Stimulated activated naive CD8-positive, alpha-beta T cell treated with anti-CD3 and anti-CD28 coated beads, Interleukin-15, Interleukin-2, amounts not matched to agents 100 U/mL and 50 U/mL, for 24 hours (primary cell): ENCODE measurements at places on chromosomes 11 and 22.
A peak's percentile ranks its signal among the peaks of the same experiment; 100 is the strongest.

DNA sequence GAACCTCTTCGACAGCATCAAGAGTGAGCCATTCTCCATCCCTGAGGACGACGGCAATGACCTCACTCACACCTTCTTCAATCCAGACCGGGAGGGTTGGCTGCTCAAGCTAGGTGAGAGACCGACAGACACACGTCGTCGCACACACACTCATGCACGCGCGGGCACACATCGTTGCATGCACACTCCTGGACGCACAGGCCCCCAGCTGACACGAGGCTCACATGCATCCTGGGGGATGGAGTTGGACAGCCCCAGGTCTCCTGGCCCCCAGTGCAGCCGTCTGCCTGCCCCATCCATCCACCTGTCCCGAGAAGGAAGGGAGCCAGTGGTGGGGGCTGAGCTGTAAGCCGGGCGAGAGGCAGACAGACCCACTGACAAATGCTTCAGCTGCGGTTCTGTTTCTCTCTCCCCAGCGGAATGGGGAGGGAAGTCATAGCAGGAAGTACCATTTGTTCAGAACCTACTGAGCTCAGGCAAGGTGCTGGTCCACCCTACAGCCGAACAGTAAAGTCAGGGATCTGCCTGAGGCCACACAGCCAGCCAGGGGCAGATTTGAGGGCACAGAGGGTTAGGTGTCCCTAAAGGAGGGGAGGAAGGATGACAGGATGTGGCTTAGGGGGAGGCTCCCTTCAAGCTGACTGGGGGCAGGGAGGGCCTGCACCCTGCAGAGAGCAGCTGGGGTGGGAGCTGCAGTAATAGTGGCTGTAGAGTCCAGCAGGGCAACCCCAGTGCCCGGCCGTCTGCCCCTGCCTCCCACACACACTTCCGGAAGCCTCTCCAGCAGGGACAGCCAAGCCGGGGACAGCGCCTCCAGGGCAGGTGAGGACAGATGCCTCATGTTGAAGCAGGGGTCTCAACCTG is 27.1 kb downstream of the CYTH4 start:
- peak; percentile 58 for DNase-seq

DNA sequence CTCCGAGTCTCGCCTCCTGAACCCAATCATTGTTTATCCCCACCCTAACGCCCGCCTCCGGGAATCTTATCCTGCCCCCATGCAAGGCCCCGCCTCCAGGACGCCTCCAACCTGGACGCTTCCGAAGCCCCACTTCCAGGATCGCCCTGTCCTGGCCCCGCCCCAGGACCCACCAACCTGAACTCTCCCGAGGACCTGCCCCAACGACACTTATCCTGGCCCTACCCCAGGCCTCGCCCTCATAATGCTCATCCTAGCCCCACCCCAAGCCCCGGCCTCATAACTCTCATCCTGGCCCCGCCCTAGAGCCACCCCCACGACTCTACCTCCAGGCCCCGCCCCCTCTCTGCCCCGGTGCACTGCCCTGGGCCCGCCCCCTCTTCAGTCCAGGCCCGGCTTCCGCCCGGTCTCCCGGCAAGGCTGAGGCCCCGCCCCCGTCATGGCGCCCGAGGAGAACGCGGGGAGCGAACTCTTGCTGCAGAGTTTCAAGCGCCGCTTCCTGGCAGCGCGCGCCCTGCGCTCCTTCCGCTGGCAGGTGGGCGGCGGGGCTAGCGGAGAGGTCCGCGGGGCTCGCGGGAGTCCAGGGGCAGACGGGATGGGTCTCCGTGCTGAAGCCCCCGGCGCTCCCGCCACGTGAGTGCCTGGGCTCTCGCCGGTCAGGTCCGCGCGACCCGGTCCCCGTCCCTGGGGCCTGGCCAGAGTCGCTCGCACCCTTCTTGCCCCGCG is 45.7 kb upstream of the DEFB108B start:
- peak; percentile 97 for DNase-seq

- DNase-seq: no peak
Observed at GRCh38 chr11:132942611-132943356, 589.5 kb downstream of the OPCML start.

- DNase-seq: no peak
Observed at GRCh38 chr22:31898926-31899325, 45.4 kb upstream of the YWHAH start.

DNA sequence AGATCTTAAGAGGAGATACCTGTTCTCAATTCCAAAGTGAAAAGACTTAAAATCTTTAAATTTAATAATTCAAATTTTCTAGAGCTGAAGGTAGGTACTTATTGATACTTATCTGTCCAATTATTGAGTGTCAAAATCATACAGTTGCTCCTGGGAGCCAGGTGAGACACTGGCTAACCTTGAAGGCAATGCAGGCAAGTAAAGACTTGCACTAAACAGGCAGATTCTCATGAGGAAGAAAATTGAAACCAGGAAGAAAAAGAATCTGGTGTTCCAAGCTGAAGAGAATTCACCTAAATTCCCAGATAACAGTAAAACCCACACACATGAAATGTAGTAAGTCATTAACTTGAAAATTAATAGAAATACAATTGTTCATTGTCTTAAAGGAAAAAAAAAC is 30.3 kb downstream of the VSIG10L2 start:
- no peak for DNase-seq

- no peak for DNase-seq
Observed at GRCh38 chr11:92390783-92391182, 166.2 kb downstream of the FAT3 start.

- no peak for DNase-seq
Observed at GRCh38 chr22:43171019-43171491, 15.9 kb downstream of the TTLL12 start.

- no peak for DNase-seq
Observed at GRCh38 chr22:48198489-48199459, 1436.3 kb downstream of the TBC1D22A start.

GRCh38 chr22:33656808-33657628 is 263.3 kb downstream of the LARGE1 start:
- no peak for DNase-seq

GRCh38 chr11:44747836-44748235 is 21.1 kb downstream of the TSPAN18 start:
- DNase-seq: no peak

- peak; percentile 22 for DNase-seq
Observed at GRCh38 chr11:119318240-119319135, 1.6 kb upstream of the MCAM start.

DNA sequence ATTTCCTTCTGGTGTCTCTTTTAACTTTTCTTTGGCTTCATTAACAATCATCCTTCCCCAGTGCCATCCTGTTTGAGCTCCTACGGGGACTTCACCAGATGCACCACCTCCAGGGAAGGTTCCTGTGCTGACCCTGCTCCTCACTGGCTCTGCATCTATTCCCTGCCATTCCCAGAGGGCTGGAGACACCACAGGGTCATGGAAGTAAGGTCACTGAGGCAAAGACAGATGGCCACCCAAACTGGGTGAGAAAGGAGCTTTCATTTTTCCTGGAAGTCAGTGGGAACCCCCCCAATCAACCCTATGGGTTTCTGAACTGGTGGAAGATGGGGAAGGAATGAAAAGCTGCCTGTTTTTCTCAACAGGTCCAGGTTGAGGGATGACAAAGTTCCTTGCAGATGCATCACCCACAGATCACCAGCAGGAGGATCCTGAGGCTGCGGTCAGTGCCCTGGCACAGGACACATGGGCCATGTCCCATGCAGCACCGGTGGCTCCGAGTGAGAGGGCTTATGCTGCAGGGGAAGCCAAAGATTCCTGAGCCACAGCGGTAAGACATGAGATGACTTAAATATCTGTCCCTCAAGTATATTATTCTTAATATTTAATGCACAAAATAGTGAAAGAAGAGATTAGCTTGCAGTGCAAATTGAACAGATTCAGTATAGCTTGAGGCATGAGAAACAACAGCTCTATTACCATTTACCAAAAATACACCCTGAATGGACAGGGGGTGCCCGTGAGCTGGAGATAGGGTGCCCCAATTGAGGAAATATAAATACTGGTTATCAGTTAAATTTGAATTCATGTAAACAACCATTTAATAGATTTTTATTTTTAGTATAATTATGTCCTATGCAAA is 73.0 kb upstream of the VPREB1 start:
- DNase-seq: no peak

DNA sequence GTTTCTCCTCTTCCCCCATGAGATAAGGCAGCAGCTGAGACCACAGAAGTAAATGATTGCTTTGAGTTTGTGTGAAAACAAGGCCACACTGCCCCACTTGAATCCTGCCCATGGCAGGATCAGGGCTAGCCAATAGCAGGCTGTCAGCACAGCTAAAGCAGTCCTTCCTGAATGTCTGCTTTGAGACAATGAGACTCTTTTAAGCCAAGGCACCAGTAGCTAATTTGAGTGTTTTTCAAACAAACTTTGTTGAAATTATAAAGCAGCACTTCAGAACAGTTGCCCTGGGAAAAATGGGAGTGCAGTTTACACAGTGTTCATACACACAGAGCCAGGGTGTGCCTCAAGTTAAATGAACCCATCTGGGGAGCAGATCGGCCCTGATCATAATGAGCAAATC is 103.5 kb upstream of the OR5AK2 start:
- DNase-seq: no peak

DNA sequence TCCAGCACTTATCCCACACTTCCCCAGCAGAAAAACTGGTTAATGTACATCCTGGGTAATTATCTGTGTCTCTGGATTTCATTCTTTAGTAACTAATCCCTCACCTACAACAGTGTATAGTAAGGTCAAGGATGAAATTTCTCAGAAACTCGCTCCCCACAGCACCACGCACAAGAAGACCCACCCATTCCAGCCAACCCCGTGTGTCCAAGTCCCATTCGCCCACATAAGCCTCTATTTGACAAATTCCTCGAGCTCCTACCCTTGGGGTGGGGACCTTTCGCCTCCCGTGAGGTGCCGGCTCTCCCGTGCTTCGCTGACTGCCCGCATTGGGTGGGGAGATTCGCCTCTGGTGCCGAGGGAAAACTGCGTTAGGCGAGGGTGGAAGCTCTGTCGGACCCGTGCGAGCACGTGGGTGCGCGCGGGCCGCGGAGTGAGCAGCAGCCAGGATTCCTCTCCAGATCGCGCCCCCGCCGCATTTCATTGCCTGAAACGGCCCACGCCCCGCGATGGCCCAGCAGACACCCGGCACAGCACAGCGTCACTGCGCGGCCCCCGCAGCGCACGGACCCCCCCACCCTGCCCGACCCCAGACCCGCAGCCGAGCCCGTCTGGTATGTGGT is 866 bp downstream of the EXPH5 start:
- DNase-seq: peak; percentile 47

DNA sequence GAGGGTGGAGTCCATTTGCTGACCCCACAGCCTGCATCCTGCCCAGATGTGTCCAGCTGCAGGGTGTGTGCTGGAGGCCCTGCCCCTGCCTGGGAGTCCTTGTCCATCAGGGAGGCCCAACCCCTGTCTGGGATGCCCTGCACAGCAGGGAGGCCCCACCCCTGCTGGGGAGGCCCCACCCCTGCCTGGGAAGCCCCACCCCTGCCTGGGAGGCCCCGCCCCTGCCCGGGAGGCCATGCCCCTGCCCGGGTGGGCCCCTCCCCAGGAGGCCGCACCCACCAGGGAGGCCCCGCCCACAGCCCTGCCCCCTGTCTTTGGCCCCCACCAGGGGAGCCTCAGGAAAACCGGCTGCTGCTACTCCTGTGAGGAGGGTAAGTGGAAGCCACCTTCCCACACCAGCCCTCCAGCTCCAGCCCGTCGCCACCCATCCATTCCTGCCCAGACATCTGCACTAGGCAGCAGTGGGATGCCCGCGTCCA is 37.2 kb downstream of the MUC5B start:
- peak; percentile 69 for DNase-seq
